ENCODE measurements at places on chromosomes 3 and 15.

DNA sequence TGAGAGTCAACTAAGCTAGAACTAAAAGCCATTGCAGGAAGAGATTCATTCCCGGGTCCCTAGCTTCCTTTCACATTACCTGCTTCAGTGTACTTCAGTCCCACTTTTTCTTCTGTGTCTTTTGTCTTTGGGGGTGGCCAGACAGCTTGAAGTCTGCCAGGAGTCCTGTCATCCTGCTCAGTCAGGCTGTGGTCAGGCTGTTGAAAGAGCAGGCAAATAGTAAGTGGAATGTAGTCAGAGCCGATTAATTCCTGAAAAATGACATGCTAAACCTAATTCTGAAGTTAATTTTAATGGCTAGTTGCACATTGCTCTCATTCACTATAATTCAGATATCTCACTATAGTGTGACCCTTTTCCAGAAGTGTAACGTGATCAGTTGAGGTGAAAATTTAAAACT is 129.6 kb downstream of the FMN1 start:
- DNase-seq, result no peak

GRCh38 chr3:195803289-195803908 is 8.3 kb downstream of the MUC4 start:
- no peak for DNase-seq

GRCh38 chr15:69304182-69304545 is 5.5 kb downstream of the PAQR5 start:
- no peak for DNase-seq

DNA sequence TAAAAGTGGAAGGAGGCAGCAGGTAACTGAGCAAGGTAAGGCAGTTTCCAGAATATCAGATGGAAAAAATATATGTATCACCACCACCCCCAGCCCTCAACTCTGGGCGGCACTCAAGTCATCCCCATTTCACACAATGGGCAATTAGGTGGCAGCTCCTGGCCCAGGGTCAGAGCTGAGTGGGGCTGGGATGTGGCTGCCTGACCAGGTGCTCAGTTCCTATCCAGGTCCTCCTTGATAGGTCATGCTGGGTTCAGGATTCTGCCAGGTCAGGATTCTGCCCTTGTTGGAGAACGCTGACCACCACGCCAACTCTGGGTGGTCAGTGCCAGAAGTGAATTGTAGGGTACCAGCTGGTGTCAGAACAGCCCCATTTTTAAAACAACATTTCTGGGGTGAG is 29.5 kb downstream of the RAB6B start:
- no peak for DNase-seq

GRCh38 chr3:87186608-87187159 is 40.4 kb upstream of the CHMP2B start:
- DNase-seq, result no peak

Measured in CD4-positive, alpha-beta T cell (primary cell).